ENCODE measurements at places on chromosomes 16 and 17.

DNA sequence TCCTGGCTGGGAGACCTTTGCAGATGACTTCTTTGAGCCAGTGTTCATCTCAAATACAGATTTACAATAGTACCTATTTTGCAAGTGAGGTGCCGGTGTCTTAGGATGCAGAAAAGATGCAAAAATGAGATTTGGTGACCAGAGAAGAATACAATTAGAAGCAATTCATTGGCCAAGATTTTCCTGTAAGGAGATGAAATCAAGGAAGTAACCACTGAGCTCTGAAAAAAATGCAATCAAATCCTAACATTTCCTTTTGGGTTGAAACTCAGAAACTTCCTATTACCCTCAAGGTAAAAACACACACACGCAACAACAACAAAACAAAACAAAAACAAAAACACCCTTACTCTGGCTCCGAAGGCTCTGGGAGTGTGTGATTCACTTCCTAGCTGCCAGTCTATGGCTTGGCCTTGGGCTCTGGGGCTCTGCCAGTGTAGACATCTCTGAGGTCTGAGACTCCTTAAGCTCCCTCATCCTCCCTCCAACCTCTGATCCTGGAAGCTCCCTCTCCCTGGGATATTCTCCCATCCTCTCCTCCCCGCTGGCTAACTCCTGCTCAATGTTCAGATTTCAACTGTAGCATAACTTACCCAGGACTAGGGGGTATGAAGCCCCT, 16.8 kb upstream of the MT4 start:
- no peak for DNase-seq

GRCh38 chr17:1545618-1546017, 17.0 kb downstream of the PITPNA start:
- no peak for DNase-seq

- no peak for DNase-seq
These were observed 11.0 kb upstream of the KRT19 start for GRCh38 chr17:41539071-41539492.

GRCh38 chr17:40565769-40566409, 617 bp upstream of the CCR7 start:
- no peak for DNase-seq

DNA sequence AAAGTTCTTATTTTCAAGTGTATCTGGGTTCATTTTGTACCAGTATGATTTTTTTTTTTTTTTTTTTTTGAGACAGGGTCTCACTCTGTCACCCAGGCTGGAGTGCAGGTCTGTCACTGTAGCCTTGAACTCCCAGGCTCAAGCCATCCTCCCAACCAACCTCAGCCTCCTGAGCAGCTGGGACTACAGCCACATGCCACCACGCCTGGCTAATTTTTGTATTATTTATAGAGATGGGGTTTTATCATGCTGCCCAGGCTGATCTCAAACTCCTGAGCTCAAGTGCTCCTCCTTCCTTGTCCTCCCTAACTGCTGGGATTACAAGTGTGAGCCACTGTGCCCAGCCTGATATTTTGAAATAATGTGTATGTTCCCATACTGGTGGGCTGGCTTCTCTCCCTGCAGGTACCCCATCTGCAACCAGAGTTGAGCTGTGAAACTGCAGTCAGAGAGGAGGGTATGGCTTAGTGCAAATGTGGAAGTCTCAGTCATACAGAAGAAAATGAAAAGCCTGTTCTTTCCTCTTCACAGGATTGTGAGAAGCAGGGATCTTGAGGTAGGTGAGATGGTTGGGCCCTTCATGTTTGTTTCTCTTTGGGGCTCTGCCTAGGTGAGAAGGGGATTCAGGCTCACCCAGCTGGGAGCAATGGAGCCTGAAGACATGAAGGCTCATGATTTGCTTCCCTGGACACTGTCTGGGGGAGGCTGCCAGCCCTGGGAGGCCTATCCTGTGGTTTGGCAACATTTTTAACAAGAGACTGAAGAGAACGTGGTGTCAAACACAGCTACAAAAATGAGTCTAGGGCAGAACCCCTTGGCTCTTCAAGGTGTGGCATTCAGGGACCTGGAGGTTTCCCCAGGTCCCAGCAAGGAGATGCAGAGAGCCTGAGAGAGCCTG, 41.3 kb upstream of the SIAH1 start:
- no peak for DNase-seq

GRCh38 chr17:62045517-62045916, 19.6 kb downstream of the MED13 start:
- no peak for DNase-seq

- no peak for DNase-seq
These were observed 2.4 kb downstream of the DHRS7B start for GRCh38 chr17:21129023-21129681.

- DNase-seq: no peak
These were observed 25.8 kb downstream of the PHB1 start for GRCh38 chr17:49388692-49389513.

- DNase-seq: no peak
These were observed 2.2 kb downstream of the C17orf67 start for GRCh38 chr17:56831369-56832095.

- no peak for DNase-seq
These were observed 92.5 kb downstream of the N4BP1 start for GRCh38 chr16:48517493-48517892.

- DNase-seq: no peak
These were observed 50.6 kb upstream of the IRX6 start for GRCh38 chr16:55273356-55273755.

DNA sequence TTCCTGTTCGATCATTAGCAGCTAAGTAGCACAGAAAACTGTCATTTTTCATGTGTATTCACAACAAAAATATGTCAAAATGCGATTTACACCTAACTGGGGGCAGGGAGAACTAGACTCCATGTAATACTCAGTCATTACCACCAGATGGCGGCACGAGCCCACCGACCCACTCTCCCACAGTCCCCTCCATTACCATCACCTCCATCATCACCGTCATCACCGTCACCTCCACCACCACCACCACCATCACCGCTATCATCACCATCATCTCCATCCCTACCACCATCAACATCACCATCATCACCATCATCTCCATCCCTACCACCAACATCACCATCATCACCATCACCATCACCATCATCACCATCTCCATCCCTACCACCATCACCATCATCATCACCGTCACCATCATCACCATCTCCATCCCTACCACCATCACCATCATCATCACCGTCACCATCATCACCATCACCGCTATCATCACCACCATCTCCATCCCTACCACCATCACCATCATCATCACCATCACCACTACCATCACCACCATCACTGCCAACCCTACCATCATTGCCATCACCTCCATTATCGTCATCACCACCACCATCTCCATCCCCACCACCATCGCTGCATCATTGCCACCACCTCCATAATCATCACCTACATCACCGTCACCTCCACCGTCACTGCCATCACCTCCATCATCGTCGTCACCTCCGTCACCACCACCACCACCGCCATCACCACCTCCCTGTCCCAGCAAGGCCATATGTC, 14.4 kb downstream of the NDUFAF8 start:
- DNase-seq: peak; percentile 18

DNA sequence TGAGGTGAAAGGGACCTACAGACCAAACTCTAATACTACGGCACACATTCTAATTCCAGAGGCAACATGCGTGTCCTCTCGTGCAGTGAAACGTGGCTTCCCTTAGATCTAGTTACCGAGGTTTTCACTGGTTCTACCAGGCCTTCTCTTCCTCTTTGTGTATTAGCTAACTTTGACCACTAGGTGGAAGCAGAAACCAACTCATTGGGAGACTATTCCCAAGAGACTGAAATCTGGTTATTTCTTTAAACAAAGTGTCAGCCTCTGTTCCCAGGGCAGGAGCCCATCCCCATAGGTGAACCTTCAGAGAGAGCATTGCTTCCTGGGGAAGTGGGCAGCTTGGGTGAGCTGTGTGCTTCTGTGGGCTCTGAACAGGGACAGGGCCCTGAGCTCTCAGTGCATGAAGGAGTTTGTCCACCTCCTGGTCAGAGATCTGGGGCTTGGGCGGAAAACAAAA, 19.7 kb upstream of the RCVRN start:
- no peak for DNase-seq
